Stimulated activated CD8-positive, alpha-beta memory T cell treated with anti-CD3 and anti-CD28 coated beads, Interleukin-15, amount 100 ng/mL, for 24 hours (primary cell): ENCODE measurements at places on chromosomes 6 and 20.

GRCh38 chr20:9616833-9617461 lies 102.6 kb downstream of the LAMP5 start:
- DNase-seq, result peak; percentile 9

DNA sequence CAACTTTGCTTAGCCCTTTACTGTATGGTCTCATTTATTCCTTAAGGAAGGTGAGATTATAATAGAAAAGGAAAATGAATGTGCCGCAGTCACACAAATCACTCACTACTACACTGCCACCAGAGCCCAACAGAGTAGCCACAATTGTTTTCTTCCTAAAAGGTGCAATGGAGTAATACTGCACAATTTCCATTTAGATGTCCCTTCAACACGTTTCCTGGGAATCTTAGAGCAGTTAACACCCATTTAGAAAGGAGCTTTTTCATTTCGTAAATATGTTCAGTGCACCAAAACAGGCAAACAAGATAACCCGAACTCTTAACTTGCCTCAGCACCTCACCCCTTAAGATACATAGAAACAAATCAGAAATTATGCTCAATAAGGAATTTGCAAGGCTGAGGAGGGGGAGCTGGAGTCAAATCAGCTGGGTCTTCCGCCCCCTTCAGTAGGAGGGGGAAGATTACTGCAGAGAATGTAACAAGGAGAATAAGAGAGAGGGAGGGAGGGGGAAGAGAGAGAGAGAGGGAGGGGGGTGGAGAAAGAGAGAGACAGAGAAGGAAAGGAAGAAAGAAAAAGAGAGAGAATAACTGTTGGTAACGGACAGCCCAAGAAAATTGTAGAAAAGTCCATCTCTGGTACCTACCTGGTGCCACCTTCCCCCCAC lies 155.5 kb downstream of the BCAS1 start:
- no peak for DNase-seq

GRCh38 chr6:131250936-131251335 lies 115.7 kb downstream of the AKAP7 start:
- no peak for DNase-seq

GRCh38 chr6:127894051-127894450 lies 6.8 kb downstream of the THEMIS start:
- no peak for DNase-seq

DNA sequence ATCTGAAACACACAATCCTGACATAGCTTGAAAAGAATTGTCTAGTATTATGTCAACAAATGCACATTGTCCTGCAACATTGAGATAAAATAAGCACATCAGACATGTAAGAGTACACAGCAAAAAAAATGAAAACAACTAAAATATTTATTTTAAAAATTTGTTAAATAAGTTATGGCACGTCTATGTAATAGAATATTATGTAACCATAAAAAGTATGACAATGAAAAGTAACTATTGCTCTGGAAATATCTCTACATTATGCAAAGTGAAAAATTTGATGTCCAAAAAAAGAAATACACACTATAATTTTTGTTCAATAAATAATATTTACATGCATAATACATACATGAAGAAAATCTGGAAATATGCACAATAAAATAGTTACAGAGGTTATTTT lies 9.3 kb upstream of the ID4 start:
- no peak for DNase-seq

GRCh38 chr6:113809826-113810225 lies 47.3 kb upstream of the MARCKS start:
- no peak for DNase-seq

DNA sequence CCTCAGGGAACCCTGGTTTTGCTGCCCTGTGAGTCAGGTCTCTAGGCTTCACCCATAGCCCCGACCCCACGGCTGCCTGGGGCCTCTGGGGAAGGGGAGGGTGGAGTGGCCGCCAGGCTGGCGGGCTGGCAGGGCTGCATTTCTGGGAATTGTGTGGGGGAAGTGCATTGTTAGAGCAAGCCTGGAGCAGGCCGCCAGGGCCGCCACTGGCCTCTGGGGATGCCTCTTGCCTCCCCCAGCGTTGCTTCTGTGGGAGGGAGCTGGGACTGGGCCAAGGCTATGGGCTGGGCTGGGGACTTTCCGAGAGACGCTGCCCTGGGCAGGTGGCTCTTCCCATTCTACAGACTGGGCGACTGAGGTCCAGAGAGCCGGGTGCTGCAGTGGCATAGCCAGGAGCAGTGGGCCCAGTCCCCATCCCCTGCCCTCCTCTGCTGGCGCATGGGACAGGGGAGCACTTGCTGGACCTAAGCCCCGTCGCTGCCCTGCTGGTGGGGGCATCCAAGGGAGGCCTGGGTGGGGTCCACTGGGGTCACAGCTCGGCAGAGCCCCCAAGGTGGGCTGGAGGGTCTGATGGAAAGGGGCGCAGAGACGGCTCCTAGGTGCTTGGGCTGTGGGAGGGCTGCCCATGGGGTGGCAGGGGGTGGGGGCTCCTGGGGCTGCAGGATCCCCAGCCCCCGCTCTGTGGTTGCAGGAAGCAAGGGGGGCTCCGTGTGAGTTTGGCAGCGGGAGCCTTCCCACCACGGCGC lies 6.6 kb upstream of the SOX18 start:
- DNase-seq, result no peak

GRCh38 chr6:31972709-31973350 lies 892 bp upstream of the DXO start:
- DNase-seq, result no peak

DNA sequence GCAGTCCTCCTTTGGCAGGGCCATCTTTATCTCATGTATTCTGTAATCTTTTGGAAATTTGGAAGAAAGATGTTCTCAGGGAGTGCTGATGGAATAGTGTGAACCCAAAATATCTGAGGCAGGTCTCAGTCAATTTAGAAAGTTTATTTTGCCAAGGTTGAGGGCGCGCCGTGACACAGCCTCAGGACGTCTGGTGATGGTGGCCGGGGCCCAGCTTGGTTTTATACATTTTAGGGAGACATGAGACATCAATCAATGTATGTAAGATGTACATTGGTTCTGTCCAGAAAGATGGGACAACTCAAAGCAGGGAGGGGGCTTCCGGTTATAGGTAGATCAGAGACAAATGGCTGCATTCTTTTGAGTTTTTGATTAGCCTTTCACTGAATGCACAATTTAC lies 89.8 kb downstream of the ERMARD start:
- no peak for DNase-seq

DNA sequence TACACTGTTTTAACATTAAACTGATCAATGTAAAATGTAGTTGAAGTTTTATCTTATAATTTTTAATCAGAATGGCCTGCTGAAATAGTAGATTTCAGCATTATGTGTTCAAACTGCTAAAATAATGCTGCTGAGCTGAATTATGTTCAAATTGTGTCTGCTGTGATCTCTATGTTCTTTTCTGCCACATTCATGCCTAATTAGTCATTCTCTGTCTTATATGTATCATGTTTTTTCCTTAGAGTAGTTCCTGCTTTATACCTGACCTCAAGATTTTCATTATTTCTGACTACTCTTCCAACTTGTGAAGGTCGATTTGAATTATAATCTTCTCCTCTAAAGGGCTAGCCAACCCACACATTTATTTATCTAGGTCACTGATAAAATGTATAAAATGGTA lies 476.7 kb upstream of the EPHA7 start:
- no peak for DNase-seq

DNA sequence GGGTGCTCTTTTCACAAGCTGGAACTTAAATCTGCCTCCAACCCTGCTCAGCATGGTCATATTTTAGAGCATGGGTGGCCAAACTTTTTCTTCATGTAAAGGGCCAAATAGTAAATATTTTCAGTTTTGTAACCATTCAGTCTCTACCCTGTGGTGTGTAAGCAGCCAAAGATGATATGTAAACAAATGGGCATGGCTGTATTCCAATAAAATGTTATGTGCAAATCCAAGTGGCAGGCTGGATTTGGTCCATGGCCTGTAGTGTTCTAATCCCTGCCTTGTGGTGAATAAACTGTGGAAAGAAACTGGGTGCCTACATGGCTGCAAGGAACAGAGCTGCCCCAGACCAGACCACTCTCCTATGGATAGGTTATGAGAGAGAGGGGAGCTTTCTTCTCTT lies 32.7 kb downstream of the OGFRL1 start:
- no peak for DNase-seq

GRCh38 chr6:128275030-128275429 lies 245.4 kb downstream of the PTPRK start:
- no peak for DNase-seq

DNA sequence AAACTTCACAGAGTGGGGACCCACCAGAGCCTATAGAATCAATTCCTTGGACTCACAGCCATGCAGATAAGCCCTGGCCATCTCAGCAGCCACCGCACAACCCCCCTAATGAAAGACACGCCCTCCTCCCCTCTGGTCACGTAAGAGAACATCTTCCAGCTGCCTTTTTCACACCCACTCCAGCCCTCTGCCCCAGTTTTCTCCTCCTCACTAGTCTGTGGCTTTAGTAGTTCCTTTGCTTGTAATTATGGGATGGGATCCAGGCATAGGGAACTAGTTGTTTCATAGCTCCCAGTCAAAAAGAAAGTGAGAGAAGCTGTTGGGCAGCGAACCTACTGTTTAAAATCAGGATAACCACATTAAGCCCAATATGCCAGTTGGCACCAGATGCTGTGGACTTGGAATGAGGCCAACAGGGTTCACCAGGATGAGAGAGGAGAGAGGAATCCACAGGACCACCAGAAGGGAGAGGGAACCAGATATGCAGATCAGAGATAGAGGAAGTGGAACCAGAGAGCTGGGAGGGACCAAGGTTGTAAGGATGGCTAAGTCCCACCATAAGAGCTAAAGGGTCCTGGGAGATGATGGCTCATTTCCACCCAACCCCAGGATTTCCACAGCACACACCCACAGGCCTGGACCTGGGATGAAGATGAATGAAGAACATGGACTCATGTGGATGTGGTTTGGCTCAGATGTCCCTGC lies 9.0 kb upstream of the BTN3A1 start:
- no peak for DNase-seq

DNA sequence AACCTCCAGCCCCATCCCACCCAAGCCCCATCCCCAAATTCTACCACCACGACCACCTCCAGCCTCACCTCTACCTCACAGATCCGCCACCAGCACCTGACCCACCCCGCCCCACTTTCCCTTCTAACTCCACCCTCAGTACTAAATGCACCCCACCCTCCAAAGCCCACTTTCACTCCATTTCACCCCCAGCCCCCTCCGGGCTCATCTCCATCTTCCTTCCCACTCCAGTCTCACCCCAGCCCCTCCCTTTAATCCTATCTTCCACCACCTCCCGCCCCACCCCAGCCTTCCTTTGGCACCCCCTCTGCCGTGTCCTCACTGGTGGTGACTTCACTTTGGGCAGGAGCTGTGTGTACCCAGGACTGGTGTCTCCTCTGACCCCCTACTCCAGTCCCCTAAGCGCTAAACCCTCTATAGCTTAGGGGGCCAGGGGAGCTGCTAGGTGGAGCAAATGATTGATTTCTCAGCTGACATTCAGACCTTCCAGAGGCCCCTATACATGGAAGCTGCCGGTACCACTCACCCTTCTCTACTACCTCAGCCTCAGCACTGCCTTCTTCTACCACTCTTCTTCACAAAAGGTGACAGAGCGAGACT lies 2.8 kb upstream of the NSFL1C start:
- no peak for DNase-seq

DNA sequence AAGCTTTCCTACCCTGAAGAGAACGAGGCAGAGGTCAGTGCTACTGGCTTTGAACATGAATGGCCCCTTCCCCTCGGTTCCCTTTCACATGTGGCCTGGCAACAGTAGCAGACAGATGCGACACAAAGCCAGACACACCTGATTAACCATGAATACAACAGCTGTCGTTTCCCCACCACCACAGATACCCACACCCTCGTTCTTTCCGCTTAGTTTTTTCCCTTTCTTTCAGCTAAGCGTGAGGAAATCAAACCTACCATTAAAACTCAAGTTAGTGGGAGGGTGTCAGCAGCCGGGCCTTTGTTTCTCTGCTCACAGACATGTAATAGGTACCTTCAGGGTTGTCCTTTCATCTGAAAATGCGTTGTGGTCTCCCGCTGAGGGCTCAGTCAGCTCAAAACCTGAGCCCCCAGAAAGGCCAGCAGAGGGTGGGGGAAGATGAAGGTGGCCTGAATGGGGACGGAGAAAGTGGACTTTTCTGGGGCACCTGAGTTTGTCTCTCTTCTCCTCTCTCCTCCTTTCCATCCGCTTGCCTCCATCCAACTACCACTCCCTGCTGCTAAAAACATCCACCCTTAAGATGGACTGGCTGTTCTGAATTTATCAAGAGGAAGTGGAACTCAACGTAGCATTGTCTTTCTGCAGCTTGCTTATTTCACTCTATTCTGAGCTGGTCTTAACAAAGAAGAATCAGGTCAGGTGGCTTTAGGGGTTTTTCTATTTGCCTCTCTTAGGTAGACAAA lies 516.6 kb upstream of the JARID2 start:
- DNase-seq, result no peak

DNA sequence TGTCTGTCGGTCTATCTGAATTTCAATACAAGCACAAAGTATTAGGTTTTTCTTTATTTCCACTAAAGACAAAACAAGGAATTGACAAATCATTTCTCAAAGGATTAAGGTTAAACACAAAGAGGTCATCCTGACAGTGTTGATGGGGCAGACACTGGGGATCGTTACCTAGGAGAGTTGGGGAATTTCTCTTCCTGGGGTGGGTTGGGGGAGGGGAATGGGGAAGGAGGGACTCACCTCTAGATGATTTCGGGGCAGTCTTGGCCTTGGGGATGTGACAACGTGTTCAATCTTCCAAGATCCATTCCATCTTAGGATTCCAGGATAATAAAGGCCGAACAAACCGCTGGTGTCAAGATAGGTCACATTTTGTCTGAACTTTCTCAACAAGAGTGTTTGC lies 35.4 kb upstream of the FOXA2 start:
- DNase-seq, result no peak

- no peak for DNase-seq
Measured at GRCh38 chr6:157757430-157758403, 65.3 kb upstream of the SNX9 start.

DNA sequence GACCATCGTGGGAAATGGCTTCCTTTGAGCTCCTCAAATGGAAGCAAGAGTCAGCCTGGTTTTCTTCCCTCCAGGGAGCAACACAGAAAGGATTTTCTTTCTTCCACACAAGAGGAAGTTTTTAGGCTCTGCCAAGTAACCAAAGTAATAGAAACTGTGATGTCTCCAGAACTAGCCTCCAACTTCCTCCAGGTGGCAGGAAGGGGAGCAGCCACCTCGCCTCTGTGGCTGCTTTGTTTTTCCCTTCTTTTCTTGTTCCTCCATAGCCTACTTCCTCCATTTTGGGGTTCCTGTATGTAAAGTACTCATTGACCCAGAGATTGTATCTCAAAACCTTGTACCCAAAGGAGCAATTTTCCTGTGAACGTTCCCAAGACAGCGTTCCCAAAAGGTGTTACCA lies 32.7 kb upstream of the CCR6 start:
- DNase-seq, result no peak
